Right ventricle myocardium inferior (tissue), 1 donor: ENCODE measurements at places on chromosomes 12 and 14. TPM values are rescaled to one million over a fixed set of nuclear protein-coding genes. Genes with fewer than 3 reads are reported as not detected.

GRCh38 chr14:56989359-56989758 is 179.1 kb upstream of the OTX2 start:
- DNase-seq = no peak

DNA sequence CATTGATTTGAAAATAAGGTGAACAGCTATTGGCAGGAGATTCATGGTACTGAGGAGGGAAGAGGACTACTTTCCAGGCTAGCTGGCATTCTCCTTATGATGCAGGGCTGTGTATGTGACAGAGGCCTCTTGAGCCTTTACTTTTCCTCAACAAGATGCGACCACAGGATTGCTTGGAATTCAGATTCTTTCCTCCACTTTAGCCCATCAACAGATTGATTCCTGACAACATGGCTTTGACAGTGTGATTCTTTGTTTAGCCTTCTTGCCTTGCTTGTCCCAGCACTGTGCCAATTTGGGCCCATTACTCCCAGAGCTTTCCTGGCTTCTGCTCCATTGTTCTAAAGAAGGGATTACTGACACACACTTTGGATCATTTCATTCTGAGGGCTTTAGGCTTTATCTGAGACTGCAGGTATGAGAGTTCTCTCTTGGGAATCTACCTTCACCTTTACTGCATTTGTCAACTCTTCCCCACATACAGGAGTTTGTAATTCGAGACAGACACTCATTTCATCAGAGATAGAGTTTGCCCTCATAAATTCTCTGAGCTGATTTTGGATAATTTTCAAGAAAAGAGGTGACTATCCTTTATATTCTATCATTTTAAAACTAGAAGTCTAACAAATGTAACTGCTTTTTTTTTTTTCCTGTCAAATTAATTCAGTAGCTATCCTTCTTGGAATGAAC is 206.4 kb upstream of the GZMB start:
- no peak for DNase-seq

DNA sequence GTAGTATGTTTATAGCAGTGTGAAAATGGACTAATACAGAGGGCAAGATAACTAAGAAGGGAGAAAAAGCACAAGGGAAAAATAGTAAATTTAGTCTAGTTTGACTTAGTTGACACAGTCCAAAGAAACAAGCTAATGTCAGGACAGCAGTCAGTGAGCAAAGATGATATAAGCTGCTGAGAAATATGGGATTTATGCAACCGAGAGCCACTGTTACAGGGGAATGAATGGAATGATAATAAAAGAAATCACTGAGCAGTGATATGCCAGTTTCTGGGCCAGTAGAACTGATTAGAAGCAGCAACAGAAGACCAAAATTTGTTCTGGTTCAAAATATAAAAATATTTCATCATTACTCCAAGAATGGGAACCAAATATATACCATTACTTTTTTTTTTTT is 60.1 kb downstream of the R3HDM2 start:
- no peak for DNase-seq

DNA sequence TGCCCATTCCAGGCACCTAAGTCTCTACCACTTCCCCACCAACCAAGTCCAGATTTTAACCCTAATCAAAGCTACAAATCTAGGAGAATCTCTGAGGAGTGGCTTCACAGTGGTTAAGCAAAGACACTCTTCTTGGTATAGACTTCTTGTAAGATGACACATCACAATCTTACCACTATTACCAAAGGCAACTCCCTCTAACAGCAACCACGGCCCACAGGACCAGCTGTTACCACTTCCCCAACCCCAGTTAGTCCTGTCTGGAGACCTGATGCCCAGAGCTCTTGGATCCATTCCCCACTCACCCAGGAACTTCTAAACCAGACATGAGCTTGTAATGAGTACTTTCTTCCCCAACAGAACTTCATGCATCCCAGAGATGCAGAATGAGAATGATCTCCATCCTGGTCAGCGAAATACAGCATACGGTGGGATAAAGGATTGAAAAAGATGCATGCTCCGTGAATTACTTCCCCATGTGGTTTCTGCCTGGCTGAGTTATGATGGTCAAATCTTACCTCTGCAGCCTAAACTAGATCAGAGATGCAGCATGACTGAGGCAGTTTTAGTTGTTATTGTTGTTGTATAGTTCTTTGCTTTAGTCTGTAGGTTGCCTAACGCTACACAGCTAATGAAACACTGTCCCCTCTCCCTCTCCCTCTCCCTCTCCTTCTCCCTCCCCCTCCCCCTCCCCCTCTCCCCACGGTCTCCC is 87.7 kb upstream of the FOXN3 start:
- DNase-seq = no peak

GRCh38 chr12:57205931-57206330 is 10.7 kb upstream of the NXPH4 start:
- DNase-seq = no peak

DNA sequence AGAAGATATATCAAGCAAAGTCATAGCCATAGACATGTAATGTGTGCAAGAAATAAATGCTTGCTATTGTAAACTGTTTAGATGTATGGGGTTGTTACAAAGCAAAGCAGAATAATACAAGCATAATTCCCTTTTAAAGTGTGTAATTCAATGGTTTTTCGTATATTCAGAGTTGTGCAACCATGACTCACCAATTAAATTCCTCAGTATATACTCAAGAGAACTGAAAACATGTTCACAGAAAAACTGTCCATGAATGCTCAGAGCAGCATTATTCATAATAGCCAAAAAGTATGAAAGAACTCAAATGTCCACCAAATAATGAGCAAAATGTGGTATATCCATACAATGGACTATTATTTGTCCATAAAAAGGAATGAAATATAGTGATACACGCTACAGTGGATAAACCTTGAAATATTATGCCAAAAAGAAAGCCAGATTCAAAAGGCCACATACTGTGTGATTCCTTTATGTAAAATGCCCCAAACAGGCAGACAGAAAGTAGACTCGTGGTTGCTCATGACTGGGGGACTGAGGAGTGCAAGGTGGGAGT is 9.3 kb downstream of the GXYLT1 start:
- no peak for DNase-seq

GRCh38 chr12:54388237-54389133 is 4.0 kb upstream of the ZNF385A start:
- DNase-seq = no peak

DNA sequence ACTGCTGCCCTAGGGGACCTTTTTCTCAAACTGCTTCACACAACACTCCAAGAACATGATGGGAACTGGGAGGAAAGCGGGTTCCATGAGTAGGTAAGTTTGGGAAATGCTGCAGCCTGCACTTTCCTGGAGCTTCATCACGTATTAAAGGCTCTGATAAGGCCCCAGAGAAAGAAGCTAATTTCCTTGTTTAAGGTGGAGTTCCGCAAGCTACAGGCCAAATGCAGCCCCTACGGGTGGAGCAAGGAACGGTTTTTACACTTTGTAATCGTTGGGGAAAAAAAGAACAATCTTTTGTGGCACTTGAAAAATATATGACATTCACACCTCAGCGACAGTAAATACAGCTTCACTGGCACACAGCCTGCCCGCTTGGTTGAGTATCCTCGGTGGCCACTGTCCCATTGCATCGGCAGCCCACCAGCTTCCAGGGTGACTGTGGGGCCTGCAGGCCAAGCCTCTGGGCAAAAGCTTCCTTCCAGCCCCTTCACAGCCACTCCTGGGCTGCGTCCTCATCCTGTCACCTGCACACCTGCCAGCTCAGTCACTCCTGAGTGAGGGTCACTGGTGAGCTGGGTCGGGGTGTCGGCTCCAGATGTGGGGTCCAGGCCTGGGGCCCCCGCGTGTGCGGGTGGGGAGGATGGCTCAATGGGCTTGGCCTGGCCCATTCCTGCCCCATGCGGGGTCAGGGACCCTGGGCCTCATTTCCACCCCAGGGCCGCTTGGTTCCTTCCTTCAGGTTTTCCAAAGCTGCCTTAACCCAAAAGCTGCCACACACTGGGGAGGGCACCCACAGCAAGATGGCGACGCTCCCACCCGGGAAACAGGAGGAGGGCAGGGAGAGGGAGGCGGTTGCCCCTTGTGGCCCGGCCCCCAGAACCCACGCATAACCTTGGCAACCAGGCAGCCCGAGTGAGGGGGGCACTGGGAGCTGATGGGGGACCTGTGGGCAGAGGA is 2.4 kb downstream of the AMN start:
- peak; percentile 21 for DNase-seq

GRCh38 chr12:84134797-84135366 is 777.7 kb downstream of the SLC6A15 start:
- no peak for DNase-seq

DNA sequence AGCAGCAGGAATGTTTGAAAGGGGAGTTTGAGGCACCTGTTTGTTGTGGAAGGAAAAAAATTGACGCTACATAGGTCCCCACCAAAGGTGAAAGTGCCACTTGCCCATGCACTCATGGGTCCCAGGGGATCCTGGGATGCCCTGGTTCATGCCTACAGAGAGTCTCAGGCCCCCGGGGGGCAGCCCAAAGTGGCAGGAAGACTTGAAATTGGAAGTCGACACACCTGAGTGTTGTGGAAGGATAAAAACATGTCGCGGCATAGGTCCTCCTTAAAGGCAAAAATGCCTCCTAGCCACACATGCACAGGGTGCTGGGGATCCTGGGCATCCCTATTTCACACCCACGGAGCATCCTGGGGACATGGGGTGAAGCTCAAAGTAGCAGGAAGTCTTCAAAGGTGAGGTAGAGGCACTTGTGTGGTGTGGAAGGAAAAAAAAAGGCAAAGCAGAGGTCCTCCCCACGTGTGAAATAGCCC is 576.1 kb downstream of the ALG10 start:
- DNase-seq = no peak

DNA sequence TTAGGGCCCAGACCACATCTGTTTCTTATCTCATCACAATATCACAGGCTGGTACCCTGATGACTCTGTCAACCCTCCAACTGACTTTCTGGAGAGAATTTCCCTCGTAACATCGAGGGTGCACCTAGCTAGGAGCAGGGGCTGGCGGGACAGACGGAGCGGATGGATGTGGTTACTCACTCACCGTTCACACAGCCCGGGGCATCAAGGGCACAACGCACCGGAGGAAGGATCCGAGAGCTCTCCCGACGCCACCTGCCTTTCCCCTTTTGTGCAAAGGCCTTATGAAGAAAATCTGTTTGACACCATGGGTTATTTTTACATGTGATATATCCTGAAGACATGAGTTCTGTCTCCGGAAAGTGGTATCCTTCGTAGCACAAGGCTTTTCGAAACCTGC is 31.4 kb downstream of the SLC15A4 start:
- DNase-seq = no peak

- DNase-seq = no peak
Measured at GRCh38 chr12:128594521-128594920, 229.2 kb downstream of the SLC15A4 start.

DNA sequence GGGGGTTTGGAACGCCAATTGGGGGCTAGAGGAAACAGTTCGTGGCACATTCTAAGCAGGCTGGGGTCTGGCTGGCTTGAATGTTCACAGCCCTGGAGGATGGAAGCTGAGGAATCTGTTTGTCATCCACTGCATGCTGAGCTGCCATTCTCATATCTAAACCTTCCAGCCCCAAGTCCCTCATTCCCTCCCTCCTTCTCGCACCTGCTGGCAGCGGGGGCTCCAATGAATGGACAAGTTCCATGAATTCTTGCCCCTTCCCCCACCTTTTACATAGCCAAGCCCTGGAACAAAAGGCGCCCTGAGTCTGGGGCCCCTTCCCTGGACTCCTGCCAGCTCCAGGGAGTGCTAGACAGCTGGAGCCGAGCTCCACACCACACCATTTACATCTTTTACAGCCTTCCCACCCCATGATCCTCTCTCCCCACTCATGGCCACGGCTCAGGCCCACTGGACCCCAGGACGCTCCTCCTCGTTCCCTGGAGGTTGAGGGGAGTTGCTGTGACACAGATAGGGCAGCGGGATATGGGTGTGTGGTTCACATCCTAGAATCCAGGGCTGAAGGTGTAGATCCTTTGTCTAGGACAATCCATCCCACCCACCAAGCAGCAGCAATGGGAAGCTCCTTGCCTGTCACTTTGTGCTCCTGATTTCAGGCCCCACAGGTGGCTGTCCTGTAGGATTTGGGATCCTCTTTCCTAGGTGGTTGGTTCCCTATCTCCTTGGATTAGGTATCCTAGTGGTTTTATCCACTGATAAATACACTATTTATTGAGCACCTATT is 21.7 kb upstream of the VRTN start:
- no peak for DNase-seq

DNA sequence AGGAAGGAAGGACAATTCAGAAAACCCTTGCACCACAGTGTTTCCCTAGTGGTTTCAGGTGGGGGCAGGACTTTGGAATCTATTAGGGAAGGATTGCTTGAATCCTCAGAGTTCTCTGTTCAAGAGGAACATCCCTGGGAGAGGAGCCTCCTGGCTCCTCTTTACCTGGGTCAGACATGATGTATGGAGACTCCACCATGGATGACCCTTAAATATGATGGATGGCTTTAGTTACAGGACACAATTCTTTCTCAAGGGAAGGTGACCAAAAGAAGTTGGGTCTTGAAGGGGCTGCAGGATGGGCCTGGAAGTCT is 396.6 kb downstream of the NRXN3 start:
- no peak for DNase-seq

DNA sequence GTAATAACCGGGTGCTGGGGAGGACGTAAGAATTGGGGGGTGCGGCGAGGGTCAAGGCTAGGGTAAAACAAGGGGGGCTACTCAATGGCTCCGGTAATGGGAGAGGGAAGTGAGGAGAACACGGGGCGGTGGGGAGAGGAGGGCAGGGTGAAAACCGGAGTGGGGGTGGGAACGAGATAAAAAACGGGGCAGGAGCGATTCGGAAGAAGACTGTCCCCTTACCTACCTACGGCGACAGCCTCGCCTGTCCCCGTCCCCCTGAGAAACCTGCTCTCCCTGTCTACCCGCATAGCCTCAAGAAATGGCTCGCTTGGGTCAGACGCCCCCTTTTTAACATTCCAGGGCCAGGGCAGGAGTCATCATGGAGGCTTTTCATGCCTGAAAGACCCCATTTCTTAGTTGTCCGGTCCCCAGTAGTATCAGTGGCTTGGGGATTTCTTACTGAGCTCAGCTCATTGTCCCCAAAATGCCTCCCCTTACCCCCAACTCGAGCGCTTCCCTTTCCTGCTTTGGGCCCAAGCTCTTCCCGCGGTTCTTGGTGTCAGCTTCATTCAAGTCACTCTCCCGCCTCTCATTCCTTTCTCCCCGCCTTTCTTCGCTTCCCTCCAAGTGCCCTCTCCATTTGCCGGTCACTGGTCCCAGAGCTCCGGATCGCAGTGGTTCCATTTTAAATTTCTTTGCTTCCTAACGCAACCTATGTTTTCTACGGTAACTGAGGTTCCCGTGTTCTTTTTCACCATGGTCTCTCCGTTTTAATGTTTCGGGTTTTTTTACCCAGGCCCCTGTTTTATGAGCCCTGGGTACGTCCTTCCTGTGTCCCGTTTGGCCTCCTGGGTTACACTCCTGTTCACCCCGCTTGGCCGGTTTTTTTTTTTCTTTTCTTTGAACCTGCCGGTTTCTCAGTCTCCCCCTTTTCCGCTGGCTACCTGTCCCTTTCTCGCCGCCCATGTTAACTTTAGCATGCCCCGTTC is 1.2 kb upstream of the WSB2 start:
- DNase-seq = no peak

The C12orf54 gene
- total RNA-seq = not detected

The LRTM2 gene
- not detected for total RNA-seq

The ADAM20 gene
- 0.35 TPM for total RNA-seq

The ZDHHC22 gene
- total RNA-seq = not detected

The GYS2 gene
- total RNA-seq = not detected

The RNF212B gene
- total RNA-seq = not detected
